ENCODE measurements at places on chromosomes 12 and 14. TPM values are rescaled to one million over a fixed set of nuclear protein-coding genes. Genes with fewer than 3 reads are reported as not detected.

The SERPINA3 gene
- polyA plus RNA-seq = 78.2 TPM

The PMEL gene
- 2.9 TPM for polyA plus RNA-seq

The TCL1B gene
- not detected for polyA plus RNA-seq

The MED6 gene
- 14.9 TPM for polyA plus RNA-seq

The G2E3 gene
- polyA plus RNA-seq = 2.9 TPM

The BDKRB2 gene
- polyA plus RNA-seq = 4.2 TPM

The IFI27 gene
- 140 TPM for polyA plus RNA-seq
